K562 (cell line): ENCODE measurements at places on chromosomes 3 and 15. TPM values are rescaled to one million over a fixed set of nuclear protein-coding genes. Genes with fewer than 3 reads are reported as not detected.

Gene LEKR1
- total RNA-seq = 0.98 and 1.4 TPM in 2 replicates

DNA sequence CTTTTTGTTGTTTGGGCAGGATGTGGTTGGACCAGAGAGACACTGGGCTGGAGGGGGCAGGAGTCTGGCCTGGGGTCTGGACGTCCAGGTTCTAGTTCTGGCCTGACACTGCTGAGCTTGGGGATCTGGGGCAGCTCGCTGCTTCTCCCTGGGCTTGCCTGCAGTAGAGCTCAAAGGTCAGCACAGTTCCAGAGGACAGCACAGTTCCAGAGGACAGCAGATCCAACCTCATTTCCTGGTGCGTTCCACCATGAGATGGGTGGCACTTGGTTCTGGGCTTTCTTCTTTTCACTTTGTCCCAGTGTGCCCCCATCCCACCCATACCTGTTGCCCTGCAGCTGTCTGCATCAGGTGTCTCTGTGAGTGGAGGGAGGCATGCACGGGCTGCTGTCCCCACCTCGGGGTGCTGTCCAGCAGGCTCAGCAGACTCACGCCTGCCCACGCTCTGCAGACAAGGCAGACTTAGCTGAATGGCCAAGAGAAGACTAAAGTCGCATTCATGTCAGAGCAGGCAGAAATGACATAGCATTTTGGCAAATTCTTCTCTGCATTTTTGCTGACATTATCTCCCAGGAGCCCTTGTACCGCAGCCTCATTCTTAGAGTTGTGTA, 16.7 kb downstream of the CACNA2D3 start:
- no peaks in the 10 kb centered on the region for H3K36me3 ChIP-seq
- H3K27ac ChIP-seq = no peak overlapping the region
- H3K4me1 ChIP-seq = no peaks in the 10 kb centered on the region
- DNase-seq = no peak

Gene EIF2A
- total RNA-seq = 106 and 115 TPM in 2 replicates

Gene GOLGA8T
- not detected in 2 replicates for total RNA-seq

- no peak for DNase-seq
- no peak overlapping the region for H3K4me3 ChIP-seq
- no peak overlapping the region for H3K27ac ChIP-seq
- H3K36me3 ChIP-seq = peaks cover 54% of the 10 kb centered on the region; the same call in 2 of the 3 replicates
Measured at GRCh38 chr3:172320468-172320867, 127.8 kb downstream of the GHSR start.

DNA sequence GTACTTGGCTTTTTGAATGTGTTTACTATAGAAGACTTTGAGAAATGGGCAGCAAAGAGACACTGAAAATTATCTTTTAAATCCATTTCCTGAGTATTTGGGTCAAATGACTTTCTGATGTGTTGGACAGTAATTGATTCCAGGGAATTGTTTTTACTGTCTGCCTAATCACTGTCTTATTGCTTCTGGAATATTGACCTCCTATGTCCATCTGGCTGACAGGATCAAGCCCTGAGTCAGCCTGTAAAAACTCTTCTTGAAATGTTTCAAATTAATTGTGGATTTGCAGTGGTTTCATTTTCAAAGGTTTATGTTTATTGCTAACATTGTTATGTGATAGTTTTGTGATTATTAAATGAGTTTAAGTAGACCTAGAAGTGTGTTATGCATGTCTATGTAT, 50.6 kb upstream of the MLF1 start:
- no peaks in the 10 kb centered on the region for H3K36me3 ChIP-seq
- H3K27ac ChIP-seq = no peak overlapping the region
- no peaks in the 10 kb centered on the region for H3K4me1 ChIP-seq
- no peaks in the 10 kb centered on the region for H3K27me3 ChIP-seq
- H3K4me3 ChIP-seq = no peak overlapping the region

DNA sequence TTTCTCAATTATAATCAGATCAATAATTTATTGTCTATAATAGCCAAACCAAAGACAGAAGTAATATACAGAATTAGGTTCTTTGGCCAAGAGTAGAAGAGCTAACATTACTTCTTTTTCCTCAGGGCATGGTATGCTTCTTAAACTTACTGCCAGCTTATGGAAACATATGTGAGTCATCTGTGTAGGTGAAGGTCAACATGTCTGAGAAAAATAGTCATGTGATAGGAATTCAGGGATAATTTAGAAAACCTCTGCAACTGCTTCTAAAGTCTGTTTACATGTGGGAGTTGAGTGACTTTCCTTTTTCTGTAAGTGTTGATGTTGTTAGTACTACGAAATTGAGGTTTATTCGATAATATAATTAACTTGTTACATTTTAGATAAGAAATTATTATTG, 19.2 kb upstream of the MAP6D1 start:
- no peak overlapping the region for H3K4me3 ChIP-seq
- no peaks in the 10 kb centered on the region for H3K27me3 ChIP-seq
- no peak for DNase-seq
- no peak overlapping the region for H3K27ac ChIP-seq

DNA sequence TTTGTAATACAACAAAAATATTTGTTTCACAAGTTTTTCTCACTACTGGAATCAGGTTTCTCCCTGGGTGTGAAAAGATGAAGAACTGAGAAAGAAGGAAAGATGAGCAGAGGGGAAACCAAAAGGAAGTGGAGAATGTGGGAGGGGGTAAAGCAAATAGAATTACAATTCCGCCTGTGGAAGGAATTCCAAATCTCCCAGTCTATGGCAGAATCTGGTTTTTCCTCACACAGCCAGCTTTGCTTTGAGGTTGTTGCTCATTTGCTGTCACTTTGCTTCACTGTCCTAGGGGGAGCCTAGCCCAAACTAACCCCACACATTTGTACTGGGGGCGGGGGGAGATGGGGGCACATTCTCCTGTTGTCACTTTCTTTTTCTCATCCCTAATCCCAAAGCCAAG, 43.9 kb downstream of the RPL22L1 start:
- no peaks in the 10 kb centered on the region; the same call in 2 of the 3 replicates for H3K27me3 ChIP-seq
- H3K4me1 ChIP-seq = peaks cover 2% of the 10 kb centered on the region; the same call in 2 of the 3 replicates
- no peak overlapping the region for H3K27ac ChIP-seq
- H3K4me3 ChIP-seq = no peak overlapping the region
- H3K36me3 ChIP-seq = no peaks in the 10 kb centered on the region
- DNase-seq = no peak

Gene MESP1
- total RNA-seq = 1.1 and 1.6 TPM in 2 replicates

Gene KBTBD13
- 0.11 and 0.13 TPM in 2 replicates for total RNA-seq

DNA sequence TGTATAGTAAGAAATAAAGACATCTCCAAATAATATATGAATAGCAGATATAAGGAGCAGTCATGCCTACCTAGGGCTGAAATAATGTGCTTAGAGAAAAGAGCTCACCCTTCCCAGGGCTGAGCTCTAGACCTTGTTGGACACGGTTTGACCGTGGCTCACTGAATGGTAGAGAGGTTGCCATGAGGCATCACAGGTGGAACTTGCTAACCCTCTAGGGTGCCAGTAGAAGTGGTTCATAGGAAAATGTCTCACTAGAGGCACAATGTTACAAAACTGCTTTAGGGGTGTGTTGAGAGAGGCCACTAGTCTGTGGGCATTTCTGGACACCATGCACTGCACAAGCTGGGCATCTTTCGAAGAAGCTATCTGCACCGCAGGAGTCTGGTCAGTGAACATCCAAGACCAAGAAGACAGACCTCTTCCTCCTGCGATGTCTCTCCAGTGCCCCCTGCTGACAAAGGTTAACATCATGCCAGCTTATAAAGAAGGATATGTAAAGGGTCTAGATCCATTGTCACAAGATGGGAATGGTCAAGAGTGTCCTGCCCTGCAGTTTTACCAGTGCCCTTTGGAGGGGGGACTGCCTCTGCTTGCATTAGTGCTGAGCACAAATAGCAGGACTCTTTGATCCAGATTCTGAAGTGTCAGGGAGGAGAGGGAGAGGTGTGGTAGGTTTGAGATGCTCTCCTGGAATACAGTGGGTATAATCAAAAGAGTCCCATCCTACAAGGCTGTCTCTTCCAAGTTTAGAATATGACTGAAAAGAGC, 266.8 kb downstream of the ZNF385D start:
- no peak overlapping the region for H3K4me3 ChIP-seq
- H3K36me3 ChIP-seq = no peaks in the 10 kb centered on the region
- H3K4me1 ChIP-seq = no peaks in the 10 kb centered on the region; the same call in 2 of the 3 replicates
- no peak overlapping the region for H3K27ac ChIP-seq
- H3K27me3 ChIP-seq = no peaks in the 10 kb centered on the region

Gene PYGO1
- total RNA-seq = 0.07 TPM in 1 of 2 replicates, not detected in the other

Gene NR2E3
- not detected in 2 replicates for total RNA-seq

DNA sequence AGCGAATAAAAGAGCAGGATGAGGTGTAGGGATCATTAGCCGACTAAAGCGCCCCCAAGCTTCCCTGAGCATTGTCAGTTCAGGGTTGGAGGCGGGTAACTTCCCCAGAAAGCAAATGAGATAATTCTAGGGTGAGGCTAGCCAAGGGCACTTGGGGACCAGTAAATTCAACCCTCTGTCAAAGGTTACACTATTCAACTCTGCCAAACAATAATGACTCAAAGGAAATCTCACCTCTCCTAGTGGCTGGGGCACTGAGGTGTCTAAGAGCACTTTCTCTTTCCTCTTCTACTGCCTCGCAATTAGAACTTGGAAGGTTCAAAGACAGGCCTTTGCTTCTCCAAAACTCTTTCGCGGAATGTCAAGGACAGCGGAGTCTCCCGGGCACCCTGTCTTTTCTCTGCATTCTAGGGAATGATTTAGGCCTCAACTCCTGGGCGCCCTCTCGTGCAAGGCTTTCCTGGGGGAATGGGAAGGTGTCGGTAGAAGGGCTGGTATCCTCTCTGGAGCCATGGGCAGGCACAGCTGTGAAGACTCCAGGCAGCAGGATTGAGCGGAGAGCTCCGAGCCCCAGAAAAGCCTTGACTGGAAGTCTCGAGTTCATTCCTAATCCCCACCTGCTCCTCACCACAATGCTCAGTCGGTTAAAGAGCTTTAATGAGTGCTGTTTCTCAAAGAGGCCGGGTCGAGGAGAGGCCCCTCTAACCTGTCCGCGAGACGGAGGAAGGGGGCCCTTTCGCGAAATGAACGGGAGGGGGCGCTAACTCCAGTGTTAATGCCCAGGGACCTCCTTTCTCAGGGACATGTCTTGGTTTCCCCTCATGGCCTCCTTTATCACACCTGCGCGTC, 21.9 kb downstream of the ZIC4 start:
- H3K27me3 ChIP-seq = peaks cover 26% of the 10 kb centered on the region
- H3K4me1 ChIP-seq = no peaks in the 10 kb centered on the region
- no peak overlapping the region for H3K4me3 ChIP-seq
- peak; percentile 48 for DNase-seq
- H3K36me3 ChIP-seq = no peaks in the 10 kb centered on the region

- H3K4me1 ChIP-seq = no peaks in the 10 kb centered on the region
- no peak for DNase-seq
- H3K27ac ChIP-seq = no peak overlapping the region
- H3K27me3 ChIP-seq = no peaks in the 10 kb centered on the region
Measured at GRCh38 chr3:134918441-134918840, 123.4 kb downstream of the EPHB1 start.

Gene SLC22A14
- total RNA-seq = not detected in 2 replicates

Gene LYZL4
- total RNA-seq = not detected in 2 replicates

GRCh38 chr3:98012979-98013378, 22.1 kb downstream of the GABRR3 start:
- no peaks in the 10 kb centered on the region for H3K36me3 ChIP-seq
- no peak overlapping the region for H3K4me3 ChIP-seq
- no peak overlapping the region for H3K27ac ChIP-seq
- H3K27me3 ChIP-seq = no peaks in the 10 kb centered on the region
- DNase-seq = no peak

GRCh38 chr3:188834349-188834748, 337.4 kb upstream of the TPRG1 start:
- no peaks in the 10 kb centered on the region for H3K4me1 ChIP-seq
- no peaks in the 10 kb centered on the region for H3K27me3 ChIP-seq
- H3K27ac ChIP-seq = no peak overlapping the region
- no peak for DNase-seq

Gene LCTL
- not detected in 2 replicates for total RNA-seq

- H3K4me3 ChIP-seq = no peak overlapping the region
- H3K4me1 ChIP-seq = peaks cover 17% of the 10 kb centered on the region
- peak overlapping the region; percentile 64; the same call in 1 of the 3 replicates for H3K27ac ChIP-seq
- DNase-seq = no peak
Measured at GRCh38 chr3:156642750-156643728, 31.4 kb upstream of the TIPARP start.

DNA sequence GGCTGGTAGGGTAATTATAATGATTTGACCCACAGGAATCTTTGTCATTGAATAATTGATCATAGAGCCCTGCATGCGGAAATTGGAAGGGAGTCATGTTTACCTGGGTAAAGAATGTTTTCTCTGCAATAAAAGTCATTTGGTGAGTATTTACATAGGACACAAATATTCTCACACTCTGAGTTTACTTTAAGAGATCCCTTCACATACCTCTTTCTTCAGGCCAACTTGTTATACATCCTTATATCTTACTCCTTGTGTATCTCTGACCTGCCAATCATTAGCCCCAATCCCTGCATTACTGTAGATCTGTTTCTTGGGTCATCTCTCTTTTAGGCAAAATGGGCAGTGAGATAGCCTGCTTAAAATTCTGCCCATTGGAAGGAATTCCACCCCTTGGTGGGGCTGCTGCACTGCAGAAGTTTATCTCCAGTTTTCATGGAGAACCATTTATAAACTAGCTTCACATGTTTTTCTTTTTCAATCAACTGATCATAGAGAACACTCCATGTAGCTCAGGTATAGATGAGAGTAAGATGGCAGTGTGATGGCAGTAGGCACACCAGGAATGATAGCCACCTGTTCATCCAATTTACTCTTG, 46.2 kb downstream of the ILDR1 start:
- no peaks in the 10 kb centered on the region for H3K27me3 ChIP-seq
- H3K4me3 ChIP-seq = no peak overlapping the region
- H3K4me1 ChIP-seq = no peaks in the 10 kb centered on the region

DNA sequence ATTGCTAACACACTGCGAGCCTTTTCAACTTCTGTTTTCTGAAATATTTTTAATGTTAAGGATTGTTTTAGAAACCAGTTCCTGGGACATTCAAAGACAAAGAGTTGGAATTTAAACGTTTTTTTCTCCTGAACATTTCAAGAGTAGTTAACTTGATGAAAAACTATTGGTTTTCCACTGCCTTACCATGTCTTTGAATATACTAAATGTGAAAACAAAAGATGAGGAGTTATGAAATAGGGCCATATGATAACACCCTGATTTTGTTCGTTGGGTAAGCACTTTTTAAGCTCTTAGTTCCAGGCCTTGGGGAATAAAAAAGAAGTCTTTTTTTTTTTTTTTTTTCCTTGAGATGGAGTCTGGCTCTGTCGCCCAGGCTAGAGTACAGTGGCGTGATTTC, 2.8 kb downstream of the DIS3L start:
- H3K4me1 ChIP-seq = peaks cover 17% of the 10 kb centered on the region
- no peak for DNase-seq
- no peak overlapping the region for H3K27ac ChIP-seq
- H3K27me3 ChIP-seq = no peaks in the 10 kb centered on the region
